Left kidney (tissue), 8 donors: ENCODE measurements at places on chromosomes 3 and 15.

DNA sequence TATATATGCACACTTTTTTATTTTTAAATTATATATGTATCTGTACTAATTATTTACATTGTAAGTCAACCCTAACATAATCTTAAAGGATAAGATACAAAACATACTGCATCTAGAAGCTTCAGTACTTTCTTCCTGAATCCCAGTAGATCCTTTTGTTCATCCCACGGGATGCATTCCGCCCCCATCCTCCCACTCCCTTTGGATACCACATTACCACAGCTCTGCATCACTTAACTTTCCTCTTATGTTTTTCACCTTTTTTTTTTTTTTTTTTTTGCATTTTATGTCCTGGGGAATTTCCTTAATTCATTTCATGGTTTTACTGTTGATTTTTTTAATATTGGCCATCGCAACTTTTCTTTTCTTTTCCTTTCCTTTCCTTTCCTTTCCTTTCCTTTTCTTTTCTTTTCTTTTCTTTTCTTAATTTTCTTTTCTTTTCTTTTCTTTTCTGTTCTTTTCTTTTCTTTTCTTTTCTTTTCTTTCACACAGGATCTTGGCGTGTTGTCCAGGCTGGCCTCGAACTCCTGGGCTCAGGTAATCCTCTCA lies 3.0 kb downstream of the OPA1 start:
- DNase-seq, result no peak

DNA sequence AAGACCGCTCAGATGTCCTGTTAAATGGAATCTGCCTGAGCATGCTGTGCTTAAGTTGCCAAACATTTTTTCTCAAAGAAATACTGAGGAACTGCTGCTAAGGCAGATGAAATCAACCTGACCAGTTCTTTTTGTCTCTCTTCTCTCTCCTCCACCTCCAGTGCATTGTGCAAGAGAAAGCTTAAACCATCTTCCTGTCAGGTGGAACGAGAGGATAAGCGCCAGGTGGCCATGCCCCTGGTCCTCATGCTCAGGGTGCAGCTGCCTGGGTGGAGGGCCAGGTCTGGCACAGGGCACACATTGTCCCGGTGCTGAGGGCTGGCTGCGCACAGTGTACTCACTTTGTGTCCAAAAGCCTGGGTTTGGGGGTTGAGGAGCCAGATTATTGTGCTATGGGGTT lies 176.2 kb upstream of the TP63 start:
- no peak for DNase-seq

GRCh38 chr15:31314380-31314779 lies 12.3 kb upstream of the KLF13 start:
- DNase-seq, result no peak

- no peak for DNase-seq
These were observed 1.6 kb upstream of the MCTP2 start for GRCh38 chr15:94229591-94230369.

DNA sequence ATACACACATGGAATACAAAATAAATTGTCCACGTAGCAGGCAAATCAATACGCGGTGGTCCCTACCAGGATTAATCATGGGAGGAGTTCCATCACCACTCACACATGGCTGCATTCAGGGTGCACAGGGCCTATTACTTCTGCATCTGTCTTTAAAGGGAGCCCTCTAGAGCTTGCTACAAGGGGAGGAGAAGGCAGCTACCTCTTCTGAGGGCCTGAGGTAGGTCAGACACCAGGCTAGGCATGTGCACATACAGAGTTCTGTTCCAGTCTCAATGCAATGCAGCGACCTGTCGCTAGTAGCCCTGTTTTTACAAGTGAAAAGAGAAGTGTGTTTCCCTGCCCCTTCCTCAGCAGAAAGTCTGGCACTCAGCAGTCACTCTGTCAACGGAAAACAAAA lies 102.7 kb downstream of the ROBO2 start:
- no peak for DNase-seq

DNA sequence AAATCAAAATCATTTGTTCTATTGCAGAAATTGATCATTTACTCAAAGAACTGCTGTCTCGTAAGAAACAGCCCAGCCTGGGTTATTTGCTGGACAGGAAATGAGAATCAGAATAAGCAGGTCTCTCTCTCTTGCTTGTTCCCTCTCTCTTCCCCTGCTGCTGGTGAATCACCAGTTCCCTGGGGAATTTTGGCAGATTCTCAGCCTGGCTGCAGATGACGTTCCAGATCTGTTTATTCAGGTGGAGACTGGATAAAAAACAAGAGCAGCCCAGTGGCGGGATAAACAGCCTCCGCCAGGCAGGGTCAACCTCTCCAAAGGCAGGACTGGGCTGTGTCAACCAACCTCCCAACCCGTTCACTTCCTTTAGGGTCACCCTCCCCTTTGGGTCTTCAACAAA lies 72.1 kb downstream of the LRIG1 start:
- DNase-seq, result no peak

DNA sequence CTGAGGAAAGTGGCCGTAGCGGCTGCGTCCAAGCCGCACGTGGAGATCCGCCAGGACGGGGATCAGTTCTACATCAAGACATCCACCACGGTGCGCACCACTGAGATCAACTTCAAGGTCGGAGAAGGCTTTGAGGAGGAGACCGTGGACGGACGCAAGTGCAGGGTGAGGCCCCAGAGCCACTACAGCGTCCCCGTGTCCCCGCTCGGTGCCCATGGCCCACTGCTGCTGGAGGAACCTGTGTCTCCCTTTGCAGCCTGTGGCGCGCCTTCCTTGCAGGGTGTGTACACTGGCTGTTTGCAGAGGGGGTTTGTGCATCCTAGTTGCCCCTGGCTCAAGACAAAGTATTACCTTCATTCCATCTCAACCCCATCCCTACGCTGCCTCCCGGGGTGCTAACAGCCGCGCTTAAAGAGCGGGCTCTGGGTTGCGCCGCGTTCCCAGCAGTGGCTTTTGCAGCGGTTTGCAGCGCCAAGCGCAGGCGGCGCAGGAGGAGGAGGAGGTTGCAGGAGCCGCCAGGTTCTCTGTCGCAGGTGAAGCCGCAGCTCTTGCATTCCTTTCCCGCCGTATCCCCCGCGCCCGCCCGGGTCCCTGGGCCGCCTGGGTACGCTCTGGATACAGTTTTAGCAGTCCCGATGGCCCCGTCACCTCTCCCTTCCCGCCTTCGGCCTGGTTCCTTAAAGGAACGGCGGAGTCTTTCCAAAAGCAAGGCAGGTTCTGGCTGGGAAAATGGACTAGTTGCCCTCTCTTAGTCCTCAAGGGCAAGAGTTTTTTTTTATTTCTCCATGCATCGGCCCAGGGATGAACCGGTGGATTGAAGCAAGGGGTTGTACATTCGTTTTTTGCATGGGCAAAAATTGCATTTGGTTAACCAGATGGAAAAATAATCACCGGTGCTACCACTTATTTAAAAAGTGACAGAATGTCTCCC lies 1.2 kb downstream of the CRABP1 start:
- DNase-seq, result no peak
